ENCODE measurements at places on chromosomes 2 and 18.

DNA sequence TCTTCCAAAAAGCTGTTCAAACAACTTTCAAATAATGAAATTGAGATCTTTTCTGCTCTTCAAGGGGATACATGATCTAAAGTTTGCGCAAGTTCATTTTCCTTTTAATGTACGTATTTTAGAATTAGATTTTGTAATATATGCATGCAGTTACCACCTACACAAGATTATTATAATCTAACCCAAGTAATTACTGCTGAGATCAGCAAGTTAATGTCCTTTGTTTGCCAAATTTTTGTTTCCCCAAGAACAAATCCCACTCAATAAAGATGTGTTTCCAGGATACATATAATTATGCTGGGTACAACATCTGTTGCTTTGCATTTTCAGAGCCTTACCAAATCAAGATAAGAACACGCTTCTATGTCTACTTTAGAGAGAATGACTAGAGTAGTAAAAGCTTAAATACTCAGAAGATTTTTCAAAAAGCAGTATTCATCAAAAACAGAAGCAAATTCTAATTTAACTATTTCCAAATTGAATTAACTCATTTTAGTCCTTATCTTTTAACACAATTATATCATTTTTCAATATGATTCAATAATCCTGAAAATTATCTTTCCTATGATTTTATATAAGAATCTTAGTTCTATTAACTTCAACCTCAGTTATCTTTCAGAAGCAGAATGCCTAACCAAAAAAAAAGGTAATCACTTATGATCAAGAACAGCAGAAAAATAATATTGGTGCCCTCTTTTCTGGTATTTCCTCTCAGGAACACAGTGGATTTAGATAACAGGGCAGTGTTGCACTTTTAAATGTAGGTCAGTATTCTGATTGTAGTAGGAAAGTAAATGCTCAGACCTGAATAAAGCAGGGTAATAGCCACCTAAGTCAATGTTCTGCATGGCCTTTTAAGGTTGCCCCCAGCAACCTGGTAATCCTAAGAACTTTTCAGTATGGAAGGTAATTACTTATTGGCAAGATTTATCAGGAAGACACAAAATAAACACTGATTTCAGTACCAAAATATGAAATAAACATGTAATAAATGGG is 28.0 kb downstream of the CERKL start:
- H3K36me3 ChIP-seq: no peaks in the 10 kb centered on the region
- H3K27ac ChIP-seq: no peak overlapping the region
- H3K4me3 ChIP-seq: no peak overlapping the region

DNA sequence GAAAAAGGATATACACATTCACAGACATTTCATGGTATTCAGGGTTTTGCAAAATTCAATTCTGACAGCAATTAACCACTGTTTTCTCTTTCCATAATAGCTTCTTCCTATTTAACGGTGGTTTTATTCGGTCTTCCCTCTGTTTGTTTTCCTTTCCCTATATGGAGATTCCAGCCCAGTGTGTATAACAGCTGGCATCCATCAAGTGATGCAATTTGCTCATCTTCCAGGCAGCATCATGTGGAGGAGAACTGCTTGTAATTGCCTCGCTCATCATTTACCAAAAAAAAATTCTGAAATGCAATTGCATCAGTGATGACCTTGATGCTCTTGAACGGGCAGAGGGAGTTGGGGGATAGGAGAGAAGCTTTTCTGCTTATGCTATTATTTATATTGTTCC is 165.9 kb upstream of the PGAP1 start:
- DNase-seq: no peak
- no peaks in the 10 kb centered on the region for H3K4me1 ChIP-seq
- no peaks in the 10 kb centered on the region for H3K36me3 ChIP-seq
- H3K27me3 ChIP-seq: no peaks in the 10 kb centered on the region
- no peak overlapping the region for H3K4me3 ChIP-seq

DNA sequence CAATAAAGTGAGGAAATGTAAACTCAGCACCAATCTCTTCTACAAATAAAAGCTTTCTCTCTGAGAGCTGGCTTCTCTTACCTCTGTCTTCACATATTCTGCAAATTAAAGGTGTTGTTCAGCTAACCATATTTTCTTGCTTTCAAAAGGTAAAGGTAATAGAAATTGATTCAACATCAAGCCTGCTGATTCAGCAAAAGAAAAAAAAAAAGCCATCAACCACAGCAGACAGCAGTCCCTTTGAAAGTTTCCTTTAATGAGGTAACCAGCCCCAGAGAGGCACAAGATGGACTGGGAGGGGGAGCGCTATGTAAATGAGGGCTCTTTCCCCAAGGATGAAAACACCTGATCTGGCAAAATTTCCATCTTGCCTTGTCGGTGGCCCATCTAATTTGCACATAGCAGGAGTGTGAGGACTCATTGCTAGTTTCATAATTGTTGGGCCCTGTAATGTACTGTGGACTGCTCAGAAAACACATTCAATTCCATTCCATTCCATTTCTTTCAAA is 154.9 kb upstream of the SOX11 start:
- H3K27me3 ChIP-seq: no peaks in the 10 kb centered on the region
- H3K27ac ChIP-seq: no peak overlapping the region
- no peak for DNase-seq
- no peaks in the 10 kb centered on the region for H3K36me3 ChIP-seq
- H3K4me3 ChIP-seq: no peak overlapping the region

DNA sequence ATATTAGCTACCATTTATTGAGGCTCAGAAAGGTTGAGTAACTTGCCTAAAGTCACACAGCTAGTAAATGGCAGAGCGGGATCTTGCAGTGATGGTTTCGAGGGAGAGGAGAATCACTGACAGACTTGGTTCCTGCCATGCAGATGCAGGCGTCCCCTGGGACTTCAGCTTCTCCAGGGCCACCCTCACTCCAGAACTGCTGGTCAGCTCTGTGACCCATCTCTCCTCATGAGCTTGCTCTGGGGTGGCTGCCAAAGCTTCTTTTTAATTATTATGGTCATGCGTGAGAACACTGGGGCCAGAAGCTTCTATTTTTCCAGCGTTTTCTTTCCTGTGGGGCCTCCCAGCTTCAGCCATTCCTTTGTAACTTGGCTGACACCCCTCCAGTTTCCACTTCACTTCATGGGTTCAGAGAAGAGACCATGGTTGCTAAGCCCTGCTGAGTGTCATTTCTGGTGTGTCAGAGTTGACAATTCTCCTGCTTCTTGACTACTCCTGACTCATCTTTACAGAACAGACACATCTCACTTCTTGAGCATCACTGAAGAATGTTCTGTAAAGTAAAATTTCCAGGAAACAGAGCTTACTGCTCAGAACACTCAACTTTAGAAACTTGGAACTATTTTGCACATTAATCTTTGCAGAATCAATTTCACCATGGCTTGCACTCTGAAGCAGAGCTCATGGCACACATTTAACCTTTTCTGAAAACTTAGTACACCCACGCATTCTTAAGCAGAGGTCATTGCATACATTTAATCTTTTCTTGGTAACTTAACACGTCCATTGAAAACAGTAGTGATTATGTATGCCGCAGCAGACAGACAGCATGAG is 70.4 kb downstream of the IL1R2 start:
- no peak overlapping the region for H3K27ac ChIP-seq
- no peaks in the 10 kb centered on the region for H3K27me3 ChIP-seq
- peaks cover 26% of the 10 kb centered on the region for H3K4me1 ChIP-seq
- peak; percentile 39 for DNase-seq
- no peak overlapping the region for H3K4me3 ChIP-seq

DNA sequence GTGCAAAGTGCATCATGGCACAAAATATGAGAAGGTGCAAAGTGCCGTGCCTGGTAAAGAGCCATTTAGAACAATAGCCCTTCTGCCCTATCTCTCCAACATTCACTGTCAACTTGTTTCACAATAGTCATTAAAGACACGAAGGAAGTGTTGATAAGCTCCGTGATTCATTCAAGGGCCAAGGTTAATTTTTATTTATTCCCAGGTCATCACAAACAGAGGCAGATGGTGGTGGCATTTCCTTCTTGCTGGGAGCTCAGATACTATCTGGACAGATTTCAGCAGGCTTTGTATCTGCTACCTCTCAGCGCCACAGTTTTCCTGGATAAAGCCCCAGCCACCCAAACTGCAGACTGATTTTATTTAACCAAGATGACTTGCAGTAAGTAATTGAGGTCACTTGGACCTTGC is 309.3 kb downstream of the ZNF521 start:
- no peak for DNase-seq
- no peaks in the 10 kb centered on the region for H3K4me1 ChIP-seq
- no peak overlapping the region for H3K4me3 ChIP-seq
- H3K27ac ChIP-seq: no peak overlapping the region
- no peaks in the 10 kb centered on the region for H3K36me3 ChIP-seq
- H3K27me3 ChIP-seq: peaks cover 87% of the 10 kb centered on the region

DNA sequence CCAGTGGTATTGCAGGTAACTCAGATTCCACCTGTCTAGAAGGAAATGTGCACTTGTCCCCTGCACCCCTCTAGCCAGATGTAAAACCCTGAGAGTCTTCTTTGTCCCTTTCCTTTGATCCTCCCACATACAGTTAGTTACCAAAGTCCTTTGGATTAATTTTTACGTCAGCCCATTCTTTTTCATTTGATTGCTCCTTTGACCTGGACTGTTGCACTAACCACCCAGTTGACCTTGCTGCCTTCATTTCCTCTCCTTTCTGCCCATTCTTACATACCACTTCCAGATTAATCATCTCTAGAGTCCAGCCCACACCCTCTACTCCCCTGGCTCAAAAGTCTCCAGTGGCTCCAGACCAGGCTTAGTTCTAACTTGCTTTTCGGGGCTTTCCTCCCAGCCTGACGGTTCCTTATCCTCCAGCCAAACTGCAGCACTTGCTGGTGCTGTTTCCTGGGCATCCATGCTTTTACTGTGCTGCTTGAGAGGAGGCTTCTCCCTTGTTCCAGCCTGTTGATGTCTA is 99.3 kb downstream of the SPTBN1 start:
- H3K4me1 ChIP-seq: peaks cover 29% of the 10 kb centered on the region
- H3K27me3 ChIP-seq: no peaks in the 10 kb centered on the region
- H3K4me3 ChIP-seq: no peak overlapping the region
- no peak overlapping the region for H3K27ac ChIP-seq
- H3K36me3 ChIP-seq: no peaks in the 10 kb centered on the region

- peaks cover 3% of the 10 kb centered on the region for H3K36me3 ChIP-seq
- H3K27ac ChIP-seq: peak overlapping the region; percentile 33
- no peaks in the 10 kb centered on the region for H3K27me3 ChIP-seq
Measured at GRCh38 chr2:105324732-105325131, 4.8 kb downstream of the TGFBRAP1 start.

DNA sequence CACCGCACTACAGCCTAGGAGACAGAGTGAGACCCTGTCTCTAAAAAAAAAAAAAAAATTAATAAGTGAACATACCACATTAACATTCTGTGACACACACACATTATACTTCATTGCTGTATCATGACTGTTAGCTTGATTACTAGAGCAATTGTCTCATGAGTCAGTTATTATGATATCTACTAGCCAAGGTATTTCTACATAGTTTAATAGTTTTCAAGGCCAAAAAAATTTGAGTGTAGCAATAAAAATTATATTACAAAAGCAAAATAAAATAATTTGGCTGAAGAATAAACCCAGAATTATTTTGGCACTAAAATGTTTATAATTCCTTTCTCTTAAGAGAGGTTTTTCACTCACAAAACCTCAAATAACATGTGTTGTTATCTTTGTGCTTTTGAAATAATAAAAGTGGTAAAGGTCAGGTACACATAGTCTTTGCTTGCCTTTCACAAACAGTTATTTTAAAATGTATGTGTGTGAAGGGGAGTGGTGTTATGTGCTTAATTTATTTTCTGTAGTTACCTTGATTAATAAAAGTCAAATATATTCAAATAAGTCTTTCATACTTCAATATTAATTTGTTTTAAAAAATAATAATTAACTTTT is 136.9 kb upstream of the SPOPL start:
- H3K4me1 ChIP-seq: no peaks in the 10 kb centered on the region
- H3K36me3 ChIP-seq: no peaks in the 10 kb centered on the region
- no peaks in the 10 kb centered on the region for H3K27me3 ChIP-seq
- H3K4me3 ChIP-seq: no peak overlapping the region
